ENCODE measurements at places on chromosomes 5 and 9.

- H3K27me3 ChIP-seq: no peaks in the 10 kb centered on the region
- no peaks in the 10 kb centered on the region for H3K4me1 ChIP-seq
- no peak overlapping the region for H3K4me3 ChIP-seq
- H3K27ac ChIP-seq: no peak overlapping the region
- H3K36me3 ChIP-seq: no peaks in the 10 kb centered on the region
- peak; percentile 17 for DNase-seq
These were observed 89.0 kb downstream of the HRH2 start for GRCh38 chr5:175746851-175747250.

- no peaks in the 10 kb centered on the region for H3K4me1 ChIP-seq
- H3K36me3 ChIP-seq: no peaks in the 10 kb centered on the region
- no peak for DNase-seq
- H3K27me3 ChIP-seq: no peaks in the 10 kb centered on the region
- no peak overlapping the region for H3K4me3 ChIP-seq
- no peak overlapping the region for H3K27ac ChIP-seq
These were observed 19.8 kb upstream of the TLE4 start for GRCh38 chr9:79551994-79552393.

- H3K27me3 ChIP-seq: no peaks in the 10 kb centered on the region
- DNase-seq: no peak
- no peak overlapping the region for H3K4me3 ChIP-seq
- no peak overlapping the region for H3K27ac ChIP-seq
These were observed 36.1 kb downstream of the EXOC3 start for GRCh38 chr5:478982-479535.

- no peak overlapping the region for H3K27ac ChIP-seq
- no peak overlapping the region for H3K4me3 ChIP-seq
- no peaks in the 10 kb centered on the region for H3K36me3 ChIP-seq
- peaks cover 3% of the 10 kb centered on the region for H3K27me3 ChIP-seq
- no peak for DNase-seq
- H3K4me1 ChIP-seq: no peaks in the 10 kb centered on the region
These were observed 39.1 kb downstream of the TPD52L3 start for GRCh38 chr9:6367128-6367890.

- H3K4me3 ChIP-seq: no peak overlapping the region
- no peaks in the 10 kb centered on the region for H3K27me3 ChIP-seq
- DNase-seq: no peak
- H3K36me3 ChIP-seq: no peaks in the 10 kb centered on the region
These were observed 414.1 kb downstream of the ARHGEF28 start for GRCh38 chr5:74040065-74040551.

GRCh38 chr9:32580631-32581300 lies 7.8 kb upstream of the NDUFB6 start:
- H3K27me3 ChIP-seq: no peaks in the 10 kb centered on the region
- no peaks in the 10 kb centered on the region for H3K36me3 ChIP-seq
- no peak overlapping the region for H3K27ac ChIP-seq
- no peak for DNase-seq
- H3K4me3 ChIP-seq: no peak overlapping the region

Measured in aorta (tissue), 5 donors.